ENCODE measurements at places on chromosomes 12 and 14. TPM values are rescaled to one million over a fixed set of nuclear protein-coding genes. Genes with fewer than 3 reads are reported as not detected.

The HSPB8 gene
- total RNA-seq = 2.9 TPM

The PTGDR gene
- not detected for total RNA-seq

The GNS gene
- total RNA-seq = 62.5 TPM

The RFX4 gene
- not detected for total RNA-seq

The HSPA2 gene
- 11.2 TPM for total RNA-seq

The AQP6 gene
- not detected for total RNA-seq

The ALX1 gene
- total RNA-seq = 18.6 TPM

The ABCC9 gene
- under 0.01 TPM for total RNA-seq

The TOMM20L gene
- total RNA-seq = not detected

The ASIC1 gene
- total RNA-seq = 0.24 TPM

The TAS2R43 gene
- 0.36 TPM for total RNA-seq

The NTF3 gene
- total RNA-seq = 8.6 TPM

The SAMD15 gene
- total RNA-seq = 0.84 TPM

GRCh38 chr14:51334566-51334965 lies 94.5 kb downstream of the TMX1 start:
- DNase-seq = no peak

DNA sequence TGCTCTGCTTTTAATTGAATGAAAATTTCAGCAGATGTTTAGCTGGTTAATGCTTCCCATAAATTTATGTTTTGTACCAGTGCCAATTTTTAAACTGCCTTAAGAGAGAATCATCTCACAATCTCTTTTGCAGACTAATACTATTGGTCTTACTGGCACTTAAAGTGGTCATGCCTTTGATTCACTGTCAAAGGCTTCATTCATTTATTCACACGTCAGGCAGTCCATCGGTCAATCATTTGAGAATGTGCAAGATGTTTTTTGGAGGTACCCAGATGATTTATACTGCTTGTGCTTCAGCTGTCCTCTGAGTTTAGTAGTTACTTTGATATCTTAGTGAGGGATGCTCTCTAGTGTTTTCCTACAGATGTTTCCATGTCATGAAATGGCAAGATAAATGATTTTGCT lies 83.4 kb downstream of the NAV3 start:
- DNase-seq = peak; percentile 10

DNA sequence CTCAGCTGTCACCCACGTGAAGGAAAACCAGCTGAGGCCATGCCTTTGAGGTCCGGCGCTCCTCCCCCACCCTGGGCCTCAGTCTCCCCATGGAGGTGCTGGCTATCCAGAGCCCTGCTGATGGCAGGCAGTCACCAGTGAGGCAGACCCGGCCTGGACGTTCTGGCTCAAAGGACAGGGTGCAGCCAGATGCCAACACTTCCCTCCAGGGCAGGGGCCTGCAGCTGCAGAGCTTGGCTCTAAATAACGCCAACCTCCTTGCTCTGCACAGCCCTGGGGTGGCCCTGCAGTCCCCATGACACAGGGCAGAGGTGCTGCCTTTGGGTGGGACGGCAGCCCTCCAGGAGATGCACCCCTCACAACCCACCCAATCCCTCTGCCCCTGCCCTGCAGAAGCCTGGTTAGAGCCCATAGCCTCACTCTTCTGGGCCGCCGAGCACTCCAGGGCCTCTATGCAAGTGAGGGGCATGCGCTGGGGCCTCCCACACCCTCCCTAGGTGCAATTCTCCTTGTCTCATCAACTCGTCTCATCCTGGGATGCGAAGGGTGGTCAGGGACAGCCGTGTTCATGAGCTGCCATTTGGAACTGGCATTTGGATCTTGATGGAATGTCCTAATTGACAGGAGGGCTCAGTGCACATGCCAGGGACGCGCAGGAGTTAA lies 30.4 kb downstream of the CCDC85C start:
- DNase-seq = no peak

DNA sequence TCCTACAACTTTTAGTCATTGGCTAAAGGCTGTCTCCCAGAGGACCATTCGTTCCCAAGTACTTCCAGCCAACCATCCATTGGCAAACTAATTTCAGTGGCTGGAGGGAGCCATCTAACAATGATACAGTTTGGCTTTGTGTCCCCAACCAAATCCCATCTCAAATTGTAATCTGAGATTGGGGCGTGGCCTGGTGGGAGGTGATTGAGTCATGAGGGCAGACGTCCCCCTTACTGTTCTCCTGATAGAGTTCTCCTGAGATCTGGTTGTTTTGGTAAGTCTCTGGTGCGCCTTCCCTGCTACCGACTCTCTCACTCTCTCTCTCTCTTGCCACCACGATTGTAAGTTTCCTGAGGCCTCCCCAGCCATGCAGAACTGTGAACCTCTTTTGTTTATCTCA lies 99.7 kb upstream of the FUT8 start:
- DNase-seq = no peak

- DNase-seq = peak; percentile 75
Observed at GRCh38 chr14:21557084-21557901, 22.6 kb downstream of the OR10G3 start.

GRCh38 chr14:35944847-35945246 lies 118.7 kb downstream of the BRMS1L start:
- DNase-seq = no peak

- no peak for DNase-seq
Observed at GRCh38 chr14:39859314-39859713, 427.1 kb upstream of the FBXO33 start.

GRCh38 chr12:10213168-10214135 lies 775 bp downstream of the GABARAPL1 start:
- DNase-seq = peak; percentile 80

DNA sequence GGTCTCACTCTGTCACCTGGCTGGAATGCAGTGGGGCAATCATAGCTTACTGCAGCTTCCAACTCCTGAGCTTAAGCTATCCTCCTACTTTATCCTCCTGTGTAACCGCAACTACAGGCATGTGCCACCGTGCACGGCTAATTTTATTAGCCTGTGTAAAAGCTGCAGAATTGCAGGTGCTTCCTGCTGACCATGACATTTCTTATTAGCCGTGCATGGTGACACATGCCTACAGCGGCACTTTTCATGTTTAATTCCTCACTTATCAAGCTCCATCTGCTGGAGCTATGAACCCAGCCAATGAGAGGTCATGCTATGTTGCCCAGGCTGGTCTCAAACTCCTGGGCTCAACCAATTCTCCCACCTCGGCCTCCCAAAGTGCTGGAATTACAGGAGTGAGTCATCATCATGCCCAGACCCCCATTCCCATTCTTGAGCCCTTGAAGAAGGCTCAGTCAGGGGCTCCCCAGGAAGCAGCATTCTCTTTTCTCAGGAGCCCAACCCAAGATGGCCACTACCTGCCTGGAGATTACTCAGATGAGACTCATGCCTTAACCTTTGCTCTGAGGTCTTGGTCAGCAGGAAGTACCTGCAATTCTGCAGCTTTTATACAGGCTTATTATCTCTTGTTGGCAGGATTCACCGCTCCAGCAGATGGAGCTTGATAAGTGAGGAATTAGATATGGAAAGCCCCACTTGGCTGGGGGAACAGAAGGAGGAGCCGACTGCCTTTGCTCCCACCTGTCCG lies 503.2 kb downstream of the MED13L start:
- DNase-seq = no peak

- no peak for DNase-seq
Observed at GRCh38 chr14:75001899-75002298, 822 bp upstream of the EIF2B2 start.

DNA sequence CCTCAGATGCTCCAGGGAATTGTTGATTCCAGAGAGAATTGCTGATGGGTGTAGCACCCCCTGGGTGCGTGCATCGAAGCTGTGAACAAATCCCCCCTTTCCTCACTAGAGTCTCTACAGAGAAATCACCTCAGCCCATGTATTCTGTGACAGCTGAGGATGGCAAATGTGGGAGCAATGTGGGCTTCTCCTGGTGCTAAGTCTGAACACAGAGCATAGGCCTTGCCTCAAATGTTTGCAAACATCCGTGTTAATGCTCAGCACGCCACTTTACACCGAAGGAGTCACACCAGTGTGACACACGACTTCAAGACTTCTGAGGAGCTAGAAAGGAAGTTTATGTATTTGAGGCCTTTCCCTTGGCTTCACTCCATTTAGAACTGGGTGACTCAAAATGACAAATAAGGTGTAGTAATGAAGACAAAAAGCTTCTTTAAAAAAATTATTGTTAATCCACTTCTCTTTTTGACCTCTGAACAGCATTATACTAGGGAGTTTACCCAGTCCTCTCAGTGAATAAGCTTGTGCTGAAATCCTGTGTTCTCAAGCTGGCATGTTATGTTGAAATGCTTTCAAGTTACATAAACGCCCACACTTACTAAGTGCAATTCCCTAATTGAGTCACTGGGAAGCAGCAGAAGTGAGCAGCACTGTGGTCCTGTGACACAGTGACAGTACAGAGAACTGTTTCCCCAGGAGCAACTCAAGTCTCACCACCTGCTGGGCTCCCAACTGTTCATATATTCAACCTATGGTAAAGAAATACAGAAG lies 92.9 kb downstream of the FAR2 start:
- DNase-seq = peak; percentile 48

DNA sequence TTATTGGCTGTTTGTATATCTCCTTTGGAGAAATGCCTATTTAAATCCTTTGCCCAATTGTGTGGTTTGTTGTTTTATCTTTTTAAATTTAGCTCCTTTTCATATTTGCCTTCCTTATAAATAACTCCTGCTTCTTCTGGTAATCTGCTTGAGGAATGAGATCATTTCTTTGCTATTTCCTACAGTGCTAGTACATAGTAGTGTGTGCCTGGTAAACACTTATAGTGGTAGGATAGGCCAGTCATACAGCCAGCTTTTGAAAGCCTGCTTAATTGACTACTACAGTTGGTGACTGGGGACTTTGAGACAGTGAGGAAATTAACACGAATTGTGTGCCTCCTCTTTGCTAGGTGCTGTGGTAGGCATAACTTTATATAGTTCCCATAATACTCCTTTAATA lies 68.7 kb downstream of the BORCS5 start:
- DNase-seq = no peak

- peak; percentile 41 for DNase-seq
Observed at GRCh38 chr12:94103986-94104385, 44.4 kb upstream of the PLXNC1 start.

DNA sequence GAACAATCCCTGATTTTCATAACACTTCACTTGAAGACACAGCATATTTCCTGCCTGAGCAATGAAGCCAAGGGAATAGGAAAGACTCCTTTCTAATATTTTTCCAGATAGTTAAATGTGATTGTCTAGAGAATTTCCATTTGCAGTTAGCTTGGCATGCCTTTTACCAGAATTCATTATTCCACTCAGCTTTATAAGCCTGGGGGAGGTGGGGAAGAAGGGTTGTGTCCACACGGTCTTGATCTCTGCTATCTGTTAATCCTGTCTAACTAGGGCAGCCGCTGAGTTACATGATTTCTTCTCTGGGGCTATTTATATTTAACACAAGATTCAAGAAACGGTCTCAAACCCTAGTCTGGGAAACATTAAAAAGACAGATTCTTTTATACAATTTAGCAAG lies 146.6 kb upstream of the FSCB start:
- DNase-seq = no peak

DNA sequence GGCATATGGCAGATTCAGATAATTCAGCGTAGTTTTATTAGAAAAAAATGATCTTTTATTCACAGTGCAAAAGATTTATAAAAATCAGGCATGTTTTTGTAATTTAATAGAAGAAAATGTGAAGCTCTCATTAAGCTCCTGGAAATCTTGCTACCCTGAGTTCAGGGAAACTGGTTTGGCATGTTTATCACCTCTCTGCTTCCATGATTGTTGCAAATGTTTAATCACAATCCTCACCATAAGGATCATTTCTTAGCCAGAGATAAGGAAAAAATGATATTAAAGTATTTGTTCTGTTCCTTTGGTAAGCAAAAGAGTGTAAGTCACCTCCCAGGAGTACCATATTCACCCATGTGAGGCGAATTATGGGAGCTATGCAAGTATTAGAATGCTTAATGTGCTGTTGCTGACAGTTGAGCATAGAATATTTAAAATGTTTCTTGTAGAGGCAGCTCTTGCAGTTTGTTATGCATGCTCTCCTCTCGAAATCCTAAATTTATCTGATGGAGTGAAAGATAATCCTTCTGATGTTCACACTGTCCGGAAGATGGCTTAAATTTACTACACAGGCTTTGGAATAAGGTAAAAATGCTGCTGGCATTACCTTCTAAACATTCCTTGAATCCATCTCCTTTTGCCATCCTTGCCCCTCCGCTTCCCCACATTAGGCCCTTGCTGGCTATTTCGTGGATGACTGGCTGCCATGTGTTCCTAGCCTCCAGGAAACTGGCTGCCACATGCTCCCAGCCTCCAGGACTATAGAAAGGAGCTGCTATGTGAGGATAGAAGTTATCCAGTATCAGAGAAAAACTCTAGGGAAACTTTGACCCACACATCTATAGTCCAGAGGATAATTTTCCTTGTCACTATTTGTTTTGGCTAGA lies 115.8 kb upstream of the CCDC198 start:
- DNase-seq = no peak

- DNase-seq = no peak
Observed at GRCh38 chr14:59728304-59728703, 142.3 kb downstream of the RTN1 start.

GRCh38 chr14:72812292-72812851 lies 81.5 kb downstream of the DPF3 start:
- DNase-seq = no peak

DNA sequence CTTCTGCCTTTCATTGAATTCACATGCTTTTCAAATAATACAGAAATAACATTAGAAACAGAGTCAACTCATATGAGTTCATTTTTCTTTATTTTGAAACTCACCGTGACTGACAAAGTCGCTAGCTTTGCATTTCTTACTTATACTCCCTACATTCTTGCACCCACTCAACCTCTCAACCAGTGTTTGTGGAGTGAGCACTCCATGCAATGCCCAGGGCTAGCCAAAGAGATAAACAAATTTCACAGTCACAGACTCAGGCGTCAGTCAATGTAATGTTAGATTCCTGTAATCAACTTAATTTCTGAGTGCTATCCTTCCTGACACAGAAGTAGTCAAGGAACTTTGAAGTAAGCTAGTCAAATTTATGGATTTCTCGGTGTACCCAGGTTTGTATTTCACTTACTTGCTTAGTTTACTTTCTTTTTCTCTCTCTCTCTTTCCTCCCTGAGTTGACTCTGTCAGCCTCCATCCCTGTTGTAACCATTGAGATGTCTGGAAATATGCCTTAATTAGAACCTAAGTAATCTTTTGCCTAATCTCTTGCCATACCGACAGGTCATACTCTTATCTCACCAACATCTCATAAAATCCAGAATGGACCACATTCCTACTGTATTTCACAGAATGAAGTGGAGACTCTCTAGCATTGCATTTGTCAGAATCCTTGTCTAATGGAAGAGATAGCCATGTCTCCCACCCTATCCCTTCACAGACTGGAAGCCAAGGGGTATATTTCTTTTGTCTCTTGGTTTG lies 413.0 kb downstream of the AEBP2 start:
- no peak for DNase-seq

GRCh38 chr12:120719072-120719471 lies 6.6 kb upstream of the ACADS start:
- no peak for DNase-seq

DNA sequence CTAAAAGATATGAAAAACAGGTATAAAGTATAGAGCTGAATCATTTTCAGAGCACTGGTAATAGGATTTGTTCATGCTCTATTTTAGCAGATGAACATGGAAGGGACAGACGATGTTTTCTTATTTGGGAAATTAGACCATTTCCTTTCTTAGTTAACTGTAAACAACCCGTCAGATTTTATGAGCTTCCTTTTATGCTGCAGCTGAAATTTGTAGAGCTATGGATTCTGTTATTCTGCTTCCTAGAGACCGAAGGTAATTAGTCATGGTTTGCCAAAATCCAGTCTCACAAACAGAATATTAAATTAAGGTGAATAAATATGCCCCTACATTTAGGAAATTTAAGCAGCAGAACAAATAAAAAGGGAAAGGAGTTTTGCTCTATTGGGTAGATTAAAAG lies 180.2 kb upstream of the SYT1 start:
- DNase-seq = no peak

- DNase-seq = no peak
Observed at GRCh38 chr12:123102781-123103503, 47.9 kb downstream of the PITPNM2 start.
